ENCODE measurements at places on chromosomes 2 and 18.

GRCh38 chr2:80489717-80490116 is 185.2 kb upstream of the LRRTM1 start:
- no peak for DNase-seq

DNA sequence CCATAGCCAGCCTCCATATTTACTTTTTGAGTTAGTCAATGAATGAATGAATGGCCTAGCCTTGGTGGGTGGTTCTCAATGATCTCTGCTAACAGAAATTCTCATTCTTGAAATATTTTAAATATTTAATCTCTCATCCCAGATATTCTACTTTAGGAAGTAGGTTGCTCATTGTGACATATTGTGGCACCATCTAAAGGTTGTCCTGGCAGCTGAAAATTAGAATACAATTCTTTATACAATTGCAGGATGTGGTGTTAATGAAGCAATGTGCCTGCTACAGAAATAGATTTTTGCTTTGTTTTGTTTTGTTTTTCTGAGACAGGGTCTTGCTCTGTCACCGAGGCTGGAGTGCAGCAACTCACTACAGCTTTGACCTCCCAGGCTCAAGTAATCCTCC is 35.8 kb downstream of the SCG2 start:
- DNase-seq, result no peak

GRCh38 chr18:73893880-73894279 is 253.8 kb downstream of the FBXO15 start:
- no peak for DNase-seq

- DNase-seq, result no peak
These were observed 50.5 kb downstream of the TMEM18 start for GRCh38 chr2:626491-627339.

DNA sequence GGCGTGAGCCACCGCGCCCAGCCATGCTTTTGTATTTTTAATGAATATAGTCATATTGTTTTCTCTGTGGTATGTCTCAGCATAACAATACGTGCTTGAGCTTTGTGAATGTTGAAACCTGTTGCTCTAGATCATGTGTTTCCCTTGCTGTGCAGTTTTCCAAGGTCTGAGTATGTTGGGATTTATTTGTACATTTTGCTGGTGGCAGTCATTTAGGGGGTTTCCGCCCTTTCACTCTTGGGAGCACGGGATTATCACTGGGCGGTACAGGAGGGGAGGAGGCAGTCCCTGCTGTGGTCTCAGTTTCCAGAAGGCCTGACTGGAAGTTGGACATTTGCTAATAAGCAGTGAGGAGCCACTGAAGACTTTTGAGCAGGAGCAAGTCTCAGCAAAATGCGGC is 24.9 kb upstream of the CATIP start:
- no peak for DNase-seq

GRCh38 chr2:120954939-120955338 is 219.3 kb downstream of the GLI2 start:
- no peak for DNase-seq

GRCh38 chr2:200311139-200311538 is 4.6 kb downstream of the SPATS2L start:
- DNase-seq, result no peak

GRCh38 chr2:101828257-101828656 is 130.8 kb downstream of the MAP4K4 start:
- DNase-seq, result no peak

GRCh38 chr18:55083461-55083860 is 124.2 kb upstream of the CCDC68 start:
- DNase-seq, result no peak

DNA sequence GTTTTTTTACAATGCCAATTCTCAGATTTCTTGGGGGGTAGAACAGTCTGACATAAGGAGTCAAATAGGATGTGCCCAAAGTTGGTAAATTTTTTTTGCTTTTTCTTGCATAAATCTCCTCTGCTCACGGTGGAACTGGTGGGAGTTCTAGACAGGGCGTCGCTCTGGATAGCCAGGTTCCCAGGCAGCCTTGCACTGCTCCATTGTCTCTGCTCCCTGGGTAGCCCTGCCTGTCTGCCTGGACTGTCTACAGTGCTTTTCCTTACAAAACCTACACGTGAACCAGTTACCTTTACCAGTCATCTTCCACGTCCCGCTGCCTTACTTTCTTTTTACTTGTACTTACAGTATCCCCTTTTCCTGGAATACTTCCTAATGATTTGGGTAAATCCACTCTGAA is 117.1 kb downstream of the ZNF407 start:
- no peak for DNase-seq

DNA sequence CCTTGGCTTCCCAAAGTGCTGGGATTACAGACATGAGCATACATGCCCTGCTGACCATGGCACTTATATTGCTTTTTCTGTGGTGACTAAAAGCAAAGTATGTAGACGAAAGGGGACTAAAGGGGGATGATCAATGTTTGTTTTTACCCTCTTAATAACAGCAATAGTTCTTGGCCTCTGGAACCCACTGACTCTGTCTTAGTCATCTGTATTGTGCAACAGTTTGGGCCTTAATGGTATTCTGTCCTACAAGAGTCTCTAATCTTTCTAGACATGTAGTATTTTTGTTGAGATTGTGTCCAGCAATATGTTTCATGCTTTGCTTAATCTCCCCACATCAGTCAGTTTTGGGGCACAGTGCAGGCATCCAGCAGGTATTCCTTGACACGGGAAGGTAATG is 359.9 kb upstream of the FANCL start:
- DNase-seq, result no peak

- DNase-seq, result peak; percentile 58
These were observed 25.3 kb downstream of the MMADHC start for GRCh38 chr2:149562324-149562723.

DNA sequence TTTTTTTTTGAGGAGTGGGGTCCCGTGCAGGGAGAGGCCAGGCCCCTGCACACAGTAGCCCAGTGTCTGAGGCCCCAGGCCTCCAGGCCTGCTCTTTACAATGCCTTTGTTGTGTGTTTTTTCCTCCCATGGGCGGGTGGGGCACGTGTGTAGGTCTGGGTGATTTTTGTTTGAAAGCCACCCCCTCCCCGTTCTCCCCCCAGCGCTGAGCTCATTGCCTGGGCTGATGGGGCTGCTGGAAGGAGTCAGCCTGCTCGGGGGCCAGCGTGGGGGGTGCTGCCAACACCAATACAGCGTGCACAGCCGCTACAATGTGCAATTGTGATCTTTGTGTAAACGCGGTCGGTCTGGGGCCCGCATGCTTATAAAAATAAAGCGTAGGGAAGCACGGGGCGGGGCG is 142.7 kb downstream of the DYSF start:
- no peak for DNase-seq

- DNase-seq, result no peak
These were observed 988.3 kb upstream of the GYPC start for GRCh38 chr2:125667630-125668029.

DNA sequence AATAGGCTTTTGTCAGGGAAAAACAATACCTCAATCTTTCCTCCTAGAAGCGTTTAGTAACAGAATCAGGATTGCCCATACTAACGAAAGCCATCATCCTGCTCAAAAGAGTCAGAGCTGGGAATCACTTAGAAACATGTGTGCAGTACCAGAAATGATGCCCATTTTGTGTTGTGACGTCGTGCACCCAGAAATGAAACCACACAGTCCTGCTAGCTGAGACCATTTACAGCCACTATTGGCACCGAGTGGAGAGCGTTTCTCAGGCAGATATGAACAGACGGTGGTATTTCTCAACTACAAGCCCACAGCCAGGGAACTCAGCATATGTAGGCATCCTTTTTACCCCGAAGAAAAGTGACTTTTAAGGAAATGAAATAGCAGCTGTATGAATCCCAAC is 284.3 kb upstream of the LRATD1 start:
- DNase-seq, result no peak

DNA sequence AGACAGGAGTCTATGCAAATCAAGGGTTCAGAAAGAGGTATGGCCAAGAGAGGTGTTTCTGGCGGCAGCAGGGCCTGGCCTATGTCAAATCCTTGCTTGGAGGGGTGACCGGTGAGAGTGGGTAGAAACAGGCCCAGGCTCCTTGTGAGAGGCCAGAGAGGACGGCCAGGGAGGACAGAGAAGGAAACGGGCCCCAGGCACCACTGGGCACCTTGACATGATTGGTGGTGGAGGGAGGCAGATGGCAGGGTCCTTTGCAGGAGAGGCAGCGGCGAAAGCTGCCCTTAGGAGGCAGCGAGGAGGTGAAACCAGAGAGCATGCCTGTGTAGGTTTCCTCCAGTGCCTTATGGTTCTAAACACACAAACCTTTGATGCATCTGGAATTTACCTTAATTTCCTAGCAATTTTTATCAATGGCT is 6.2 kb downstream of the RAMP1 start:
- DNase-seq, result peak; percentile 9

- DNase-seq, result no peak
These were observed 279.9 kb downstream of the ALPK2 start for GRCh38 chr18:58348951-58349350.

DNA sequence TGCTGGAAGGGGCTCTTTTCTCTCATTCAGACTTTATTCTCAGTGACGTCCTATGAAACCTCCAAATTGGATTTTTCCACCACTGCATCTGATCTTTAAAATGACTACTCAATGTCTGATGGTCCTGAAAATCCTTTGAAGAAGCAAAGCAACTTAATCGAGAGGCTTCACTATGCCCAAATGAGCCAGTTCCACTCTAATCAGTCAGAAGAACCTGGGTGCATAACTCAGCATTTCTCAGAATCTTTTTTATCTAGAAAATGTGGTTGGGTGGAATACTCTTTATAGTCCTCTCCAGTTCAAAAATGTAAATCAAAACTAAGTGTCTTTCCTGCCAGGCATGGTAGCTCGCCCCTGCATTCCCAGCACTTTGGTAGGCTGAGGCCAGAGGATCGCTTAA is 60.7 kb downstream of the PRELID3A start:
- no peak for DNase-seq

GRCh38 chr2:105344704-105345345 is 7.5 kb downstream of the C2orf49 start:
- DNase-seq, result no peak

GRCh38 chr2:45825001-45825651 is 173.7 kb downstream of the PRKCE start:
- no peak for DNase-seq

- DNase-seq, result no peak
These were observed 235.0 kb downstream of the LOXHD1 start for GRCh38 chr18:46421973-46422551.

Data from NCI-H524 (cell line).